A673 (cell line): ENCODE measurements at places on chromosomes 3 and 15. TPM values are rescaled to one million over a fixed set of nuclear protein-coding genes. Genes with fewer than 3 reads are reported as not detected.

PLIN1 gene
- 0.30 and 0.46 TPM in 2 replicates for total RNA-seq

CCR1 gene
- not detected in 2 replicates for total RNA-seq

ASTE1 gene
- 7.3 and 8.1 TPM in 2 replicates for total RNA-seq

NRG4 gene
- total RNA-seq: not detected in 2 replicates

LINGO1 gene
- total RNA-seq: 93.7 and 111 TPM in 2 replicates

GRCh38 chr3:22159004-22159695 is 408.1 kb upstream of the ZNF385D start:
- H3K27me3 ChIP-seq: no peaks in the 10 kb centered on the region
- H3K4me1 ChIP-seq: no peaks in the 10 kb centered on the region
- no peak overlapping the region for H3K27ac ChIP-seq
- DNase-seq: no peak
- no peaks in the 10 kb centered on the region for H3K36me3 ChIP-seq

GRCh38 chr15:47442371-47442770 is 274.9 kb upstream of the SEMA6D start:
- DNase-seq: no peak
- H3K27ac ChIP-seq: no peak overlapping the region
- no peak overlapping the region for H3K4me3 ChIP-seq
- no peaks in the 10 kb centered on the region for H3K4me1 ChIP-seq

DNA sequence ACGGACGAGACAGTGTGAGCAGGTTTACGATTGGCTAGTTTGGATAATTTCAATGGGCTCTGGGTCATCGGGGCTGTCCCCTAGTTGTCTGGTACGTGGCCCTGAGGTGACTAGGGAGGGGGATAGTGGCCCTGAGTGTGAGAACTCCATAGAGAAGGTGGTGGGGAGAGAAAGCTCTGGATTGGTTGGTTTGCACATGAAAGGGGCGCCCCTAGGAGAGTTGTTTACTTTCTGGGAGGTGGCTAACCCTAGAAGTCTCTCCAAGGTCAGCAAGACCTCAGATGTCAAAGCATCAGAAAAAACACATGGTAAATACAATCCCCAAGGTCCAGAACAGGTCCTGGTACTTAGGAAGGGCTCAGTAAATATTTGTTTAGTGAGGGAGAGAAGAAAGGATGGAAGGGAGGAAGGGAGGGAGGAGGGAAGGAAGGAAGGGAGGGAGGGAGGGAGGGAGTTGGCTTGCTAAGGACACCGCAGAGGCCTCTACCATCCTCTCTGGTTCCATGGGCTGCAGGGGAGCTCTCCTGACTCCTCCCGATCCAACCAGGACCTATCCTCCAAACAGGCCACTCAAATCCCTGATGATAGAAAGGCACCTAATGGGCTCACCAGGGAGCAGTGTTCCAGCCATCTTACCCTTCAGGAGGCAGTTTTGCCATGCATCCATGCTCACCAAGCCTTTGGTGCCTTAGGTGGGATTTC is 3.0 kb upstream of the TRH start:
- H3K27me3 ChIP-seq: peaks cover 48% of the 10 kb centered on the region
- peaks cover 5% of the 10 kb centered on the region for H3K4me1 ChIP-seq
- H3K36me3 ChIP-seq: no peaks in the 10 kb centered on the region

DNA sequence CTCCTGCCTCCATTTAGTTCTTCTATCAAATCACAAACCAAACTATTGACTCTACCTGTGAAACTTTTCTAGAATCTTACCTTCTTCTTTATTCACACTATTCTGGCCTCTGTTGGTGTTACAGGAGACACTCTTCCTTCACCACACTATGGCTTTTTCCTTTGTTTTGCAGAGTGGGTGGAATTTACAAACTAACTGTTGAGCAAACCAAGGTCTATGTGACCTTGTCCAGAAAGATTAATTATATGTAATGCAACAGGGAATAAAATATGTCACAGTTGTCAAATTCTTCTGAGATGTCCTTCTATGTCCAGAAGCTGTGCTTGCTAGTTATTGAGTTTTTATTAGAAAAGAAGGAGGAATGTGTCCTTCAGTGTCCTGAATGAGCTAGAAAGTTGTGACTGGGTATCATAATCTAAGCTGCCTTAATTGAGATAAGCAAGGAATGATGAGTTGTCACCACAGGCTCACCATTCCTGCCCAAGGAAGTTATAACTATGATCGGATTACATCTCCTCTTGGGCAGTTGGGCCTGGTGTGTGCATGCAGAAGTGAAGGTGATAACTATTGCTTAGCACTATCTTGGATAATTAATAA is 21.7 kb downstream of the ARL14 start:
- no peaks in the 10 kb centered on the region for H3K27me3 ChIP-seq
- no peaks in the 10 kb centered on the region for H3K36me3 ChIP-seq
- no peak overlapping the region for H3K4me3 ChIP-seq
- DNase-seq: no peak

GRCh38 chr15:40466426-40467260 is 4.1 kb upstream of the CHST14 start:
- no peak overlapping the region for H3K27ac ChIP-seq
- no peak for DNase-seq
- H3K4me3 ChIP-seq: no peak overlapping the region
- no peaks in the 10 kb centered on the region for H3K27me3 ChIP-seq
- H3K36me3 ChIP-seq: peaks cover 32% of the 10 kb centered on the region
- H3K4me1 ChIP-seq: peaks cover 6% of the 10 kb centered on the region

- no peak overlapping the region for H3K4me3 ChIP-seq
- H3K4me1 ChIP-seq: no peaks in the 10 kb centered on the region
- no peaks in the 10 kb centered on the region for H3K27me3 ChIP-seq
- DNase-seq: no peak
- H3K36me3 ChIP-seq: no peaks in the 10 kb centered on the region
Measured at GRCh38 chr3:149801195-149801594, 8.8 kb upstream of the ANKUB1 start.

- DNase-seq: no peak
- H3K4me3 ChIP-seq: no peak overlapping the region
- no peak overlapping the region for H3K27ac ChIP-seq
- H3K27me3 ChIP-seq: no peaks in the 10 kb centered on the region
- H3K4me1 ChIP-seq: no peaks in the 10 kb centered on the region
- no peaks in the 10 kb centered on the region for H3K36me3 ChIP-seq
Measured at GRCh38 chr3:133506215-133506901, 67.1 kb upstream of the CDV3 start.
